ENCODE measurements at places on chromosomes 7 and 10.

DNA sequence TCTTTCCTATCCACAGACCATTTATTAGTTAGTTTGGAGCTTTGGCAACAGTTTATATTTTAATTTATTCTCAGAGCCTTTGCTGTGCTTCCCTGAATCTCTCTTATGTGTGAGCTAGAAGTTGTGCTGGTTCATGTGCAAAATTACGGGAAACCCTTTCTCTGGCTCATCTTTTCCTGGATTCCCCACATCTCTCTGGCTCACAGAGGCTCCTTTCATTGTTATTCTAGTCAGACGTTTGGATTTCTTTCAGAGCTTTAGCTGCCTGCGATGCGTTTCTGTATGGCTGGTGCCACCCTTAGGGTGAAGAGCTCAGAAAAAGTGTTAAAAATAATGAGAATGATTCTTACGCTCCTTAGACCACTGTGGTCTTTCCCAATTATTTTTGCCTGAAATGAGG, 53.3 kb downstream of the TPST1 start:
- no peak for DNase-seq

- DNase-seq, result no peak
Measured at GRCh38 chr10:27330074-27330473, 89.5 kb upstream of the ACBD5 start.

GRCh38 chr7:107165341-107165740, 3.5 kb upstream of the HBP1 start:
- DNase-seq, result no peak

- DNase-seq, result no peak
Measured at GRCh38 chr10:99769706-99770105, 12.7 kb upstream of the ABCC2 start.

- DNase-seq, result no peak
Measured at GRCh38 chr10:113019692-113020474, 69.8 kb downstream of the TCF7L2 start.

GRCh38 chr7:39451901-39452300, 114.3 kb upstream of the YAE1 start:
- no peak for DNase-seq

DNA sequence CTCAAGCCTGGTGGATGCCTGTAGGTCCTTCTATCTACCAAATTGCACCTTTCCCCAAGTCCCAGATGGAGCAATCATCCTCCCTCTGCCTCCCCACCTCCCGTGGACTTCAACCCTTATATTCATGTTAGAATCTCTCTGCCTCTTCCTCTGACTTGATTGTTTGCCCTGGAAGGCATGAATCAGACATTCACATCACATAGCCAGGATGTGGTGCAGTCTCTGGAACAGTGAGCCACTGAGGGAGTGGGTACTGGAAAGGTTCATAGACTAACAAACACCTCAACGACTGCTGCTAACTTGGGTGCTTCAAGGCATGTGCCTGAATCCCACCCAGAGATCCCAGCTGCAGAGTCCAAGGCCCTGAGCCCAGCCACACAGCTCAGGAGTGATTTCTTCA, 494.0 kb downstream of the TNS3 start:
- no peak for DNase-seq

DNA sequence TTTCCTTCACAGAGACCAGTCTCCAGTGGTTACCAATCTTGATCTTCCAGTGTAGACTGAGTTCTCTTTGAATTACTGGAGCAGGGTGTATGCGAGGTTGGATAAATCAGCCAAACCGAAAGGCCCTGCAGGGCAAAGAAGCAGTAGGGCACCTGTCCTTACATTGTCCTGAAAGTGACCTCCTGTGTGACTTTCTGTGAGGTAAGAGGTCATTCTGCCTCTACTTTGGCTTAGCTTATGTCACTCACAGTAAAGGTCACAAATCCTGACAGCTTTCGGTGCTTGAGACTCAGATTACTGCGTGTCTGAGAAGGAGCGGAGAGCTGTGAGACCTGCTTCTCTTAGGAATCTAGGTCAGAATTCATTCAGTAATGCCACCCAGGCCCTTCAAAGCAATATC, 252.7 kb upstream of the ETV1 start:
- no peak for DNase-seq

DNA sequence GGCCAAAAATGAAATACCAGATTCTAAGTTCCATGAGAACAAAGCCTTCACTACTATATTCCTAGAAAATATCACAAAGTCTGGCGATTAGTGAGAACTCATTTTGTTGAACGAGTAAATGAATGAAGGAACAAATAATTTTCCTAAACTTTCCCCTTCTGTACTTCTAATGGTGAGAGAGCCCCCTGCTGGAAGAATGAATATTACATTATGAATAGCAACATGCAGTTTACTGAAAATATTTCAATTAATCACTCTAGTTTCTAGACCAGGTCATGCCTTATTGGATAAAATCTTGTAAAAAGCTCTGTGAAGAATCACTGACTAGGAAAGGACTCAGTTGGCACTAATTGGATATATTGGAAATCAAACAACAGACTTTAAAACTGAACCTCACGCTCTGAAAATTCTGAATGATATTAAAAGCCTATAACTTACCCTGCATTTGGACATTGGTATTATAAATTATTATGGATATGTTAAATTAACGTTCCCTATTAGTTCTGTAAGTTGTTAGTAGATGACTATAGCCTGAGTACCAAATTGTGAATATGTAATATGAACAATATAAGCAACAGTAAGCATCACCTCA, 32.4 kb upstream of the MTPN start:
- DNase-seq, result no peak

DNA sequence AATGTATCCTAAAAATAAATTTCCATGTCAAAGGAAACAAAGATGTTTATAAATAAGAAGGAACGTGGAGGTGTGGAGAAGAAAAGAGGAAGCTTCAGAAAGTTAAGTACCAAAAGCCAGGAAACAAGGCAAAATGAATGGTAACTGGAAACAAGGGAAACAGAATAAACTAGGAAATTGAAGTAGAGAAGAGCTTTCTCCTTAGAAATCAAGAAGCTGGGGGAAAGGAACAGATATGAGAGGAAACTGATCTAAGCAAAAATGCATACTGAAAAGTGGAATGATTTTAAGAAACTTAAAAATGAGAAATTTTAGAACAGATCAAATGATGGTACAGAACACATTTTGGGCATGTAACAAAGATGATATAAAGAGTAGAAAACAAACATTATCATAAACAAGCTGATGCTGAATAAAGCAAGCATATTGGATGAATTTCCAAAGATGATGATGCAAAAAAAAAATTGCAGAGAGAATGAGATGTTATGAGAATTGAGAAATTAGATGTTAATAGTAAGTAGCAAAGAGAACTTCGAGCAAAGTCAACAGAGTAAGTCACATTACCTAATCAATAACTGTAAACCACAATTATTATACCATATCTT, 1.9 kb downstream of the BRAF start:
- DNase-seq, result no peak

GRCh38 chr10:110576220-110576619, 8.7 kb downstream of the SMC3 start:
- DNase-seq, result no peak

DNA sequence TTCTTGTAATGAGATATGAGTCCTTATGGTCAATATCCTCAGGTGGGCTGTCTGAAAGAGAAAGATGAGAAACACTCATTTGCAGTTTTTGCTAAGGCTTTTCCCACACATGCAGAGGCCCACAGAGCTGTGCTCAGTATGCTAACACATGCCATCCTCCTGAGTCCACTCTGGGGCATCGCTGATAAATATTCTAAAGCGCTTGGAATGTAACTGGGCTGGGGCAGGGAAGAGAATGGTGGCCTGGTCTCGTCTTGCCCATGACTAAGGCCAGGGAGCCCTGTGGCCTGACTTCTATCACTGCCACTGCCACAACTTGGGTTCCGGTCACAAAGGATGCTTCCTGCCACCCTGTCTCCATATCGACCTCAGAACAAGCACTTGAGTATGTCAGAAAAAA, 199.7 kb upstream of the FRMD4A start:
- DNase-seq, result no peak

GRCh38 chr10:110192552-110192951, 14.9 kb upstream of the MXI1 start:
- no peak for DNase-seq

GRCh38 chr7:145875267-145875666, 241.3 kb upstream of the CNTNAP2 start:
- no peak for DNase-seq

DNA sequence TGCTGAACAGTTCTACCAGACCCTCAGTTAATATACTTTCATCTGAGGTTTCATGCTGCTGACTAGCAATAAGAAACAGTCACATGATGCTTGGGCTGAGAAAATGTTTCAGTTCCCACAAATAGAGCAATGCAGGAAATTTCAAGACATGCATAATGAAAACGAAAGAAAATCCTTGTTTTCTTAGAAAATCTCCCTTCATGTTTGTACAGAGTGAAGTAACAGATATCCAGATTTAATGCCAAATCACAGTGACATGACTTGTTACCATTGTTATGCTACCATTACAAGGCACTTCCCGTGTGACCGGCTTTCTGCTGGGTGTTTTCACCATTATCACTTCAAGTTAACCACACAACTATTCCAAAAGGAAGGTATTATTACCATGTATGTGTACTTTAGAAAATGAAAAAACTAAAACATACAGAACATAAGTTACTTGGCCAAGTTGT, 121.7 kb downstream of the DOCK4 start:
- DNase-seq, result no peak

DNA sequence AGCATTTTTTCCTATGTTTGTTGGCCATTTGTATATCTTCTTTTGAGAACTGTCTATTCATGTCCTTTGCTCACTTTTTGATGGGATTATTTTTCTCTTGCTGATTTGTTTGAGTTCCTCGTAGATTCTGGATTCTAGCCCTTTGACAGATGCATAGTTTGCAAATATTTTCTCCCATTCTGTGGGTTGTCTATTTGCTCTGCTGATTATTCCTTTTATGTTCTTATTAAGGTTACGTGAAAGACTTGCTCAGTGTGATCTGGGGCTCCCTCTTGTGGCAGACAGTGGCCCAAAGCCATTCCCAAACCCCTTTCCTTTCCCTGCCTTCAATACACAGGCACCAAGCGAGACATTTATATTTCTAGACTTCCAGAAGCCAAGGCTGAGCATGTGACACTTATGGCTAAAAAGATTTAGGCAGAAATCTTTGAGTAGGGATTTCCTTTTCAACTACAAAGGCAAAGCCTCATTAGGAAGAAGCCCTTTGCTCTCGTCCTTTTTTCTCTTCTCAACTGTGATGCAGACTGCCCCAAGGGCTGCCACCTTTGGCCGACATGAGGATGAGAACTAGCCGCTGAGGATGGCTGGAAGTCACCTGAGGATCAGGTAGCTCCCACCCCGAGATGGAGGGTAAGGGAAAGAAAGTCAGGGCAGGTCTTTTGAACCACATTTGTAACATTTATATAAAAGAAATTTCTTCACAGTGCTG, 23.6 kb downstream of the ST8SIA6 start:
- peak; percentile 61 for DNase-seq

DNA sequence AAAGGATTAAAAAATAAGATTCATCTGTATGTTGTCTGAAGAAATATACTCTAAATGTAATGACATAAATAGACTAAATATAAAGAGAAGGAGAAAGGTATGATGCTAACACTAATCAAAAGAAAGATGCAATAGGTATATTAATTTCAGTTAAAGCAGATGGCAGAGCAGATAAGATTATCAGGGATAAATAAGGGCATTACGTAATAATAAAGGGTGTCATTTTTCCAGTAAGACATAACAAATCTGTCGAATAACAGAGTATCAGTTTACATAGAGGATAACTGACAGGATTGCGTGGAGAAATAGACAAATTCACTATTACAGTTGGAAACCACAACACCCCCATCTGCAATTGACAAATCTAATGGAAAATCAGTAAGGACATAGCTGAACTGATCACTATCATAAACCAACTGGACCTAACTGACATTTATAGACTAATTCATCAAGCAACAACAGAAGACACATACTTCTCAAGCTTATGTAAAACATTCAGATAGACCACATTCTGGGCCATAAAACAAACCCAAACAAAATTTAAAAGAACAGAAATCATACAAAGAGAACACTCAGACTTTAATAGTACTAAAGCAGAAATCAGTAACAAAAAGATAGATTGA, 384.1 kb upstream of the COBL start:
- no peak for DNase-seq

- DNase-seq, result no peak
Measured at GRCh38 chr7:138029941-138030340, 28.1 kb upstream of the CREB3L2 start.

- DNase-seq, result no peak
Measured at GRCh38 chr7:100676501-100677306, 3.2 kb downstream of the GNB2 start.

GRCh38 chr7:51139796-51140195, 176.8 kb downstream of the COBL start:
- DNase-seq, result no peak

- DNase-seq, result no peak
Measured at GRCh38 chr7:44279286-44279685, 46.1 kb downstream of the CAMK2B start.
